ENCODE measurements at places on chromosomes 5 and 9.

- no peak for DNase-seq
These were observed 218.1 kb upstream of the DMRTA1 start for GRCh38 chr9:22228542-22228941.

- DNase-seq, result no peak
These were observed 30.2 kb downstream of the TGFBI start for GRCh38 chr5:136058972-136059354.

DNA sequence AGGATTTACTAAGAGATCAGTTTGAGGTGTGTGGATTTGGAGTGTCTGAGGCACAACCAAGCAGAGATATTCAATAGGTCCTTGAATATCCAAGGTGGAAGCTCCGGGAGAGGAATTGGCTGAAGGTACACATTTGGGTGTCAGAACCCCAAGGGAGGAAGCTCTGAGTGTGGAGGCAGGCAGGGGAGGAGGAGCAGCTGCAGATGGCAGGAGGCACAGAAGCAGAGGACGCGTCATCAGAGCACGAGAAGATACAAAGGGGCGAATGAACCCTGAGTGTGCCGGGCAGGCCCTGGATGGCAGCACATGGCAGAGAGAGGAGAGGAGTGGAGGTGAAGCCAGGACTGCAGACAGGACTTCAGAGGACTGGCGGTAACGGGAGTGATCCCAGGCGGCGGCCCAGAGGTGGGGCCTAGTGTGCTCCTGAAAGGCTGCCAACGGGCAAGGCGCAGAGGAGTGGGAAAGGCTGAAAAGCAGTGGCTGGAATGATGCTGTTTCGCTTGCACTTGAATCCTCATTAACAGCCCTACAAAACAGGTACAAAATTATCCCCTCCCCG is 179.8 kb downstream of the FANCC start:
- DNase-seq, result peak; percentile 73

DNA sequence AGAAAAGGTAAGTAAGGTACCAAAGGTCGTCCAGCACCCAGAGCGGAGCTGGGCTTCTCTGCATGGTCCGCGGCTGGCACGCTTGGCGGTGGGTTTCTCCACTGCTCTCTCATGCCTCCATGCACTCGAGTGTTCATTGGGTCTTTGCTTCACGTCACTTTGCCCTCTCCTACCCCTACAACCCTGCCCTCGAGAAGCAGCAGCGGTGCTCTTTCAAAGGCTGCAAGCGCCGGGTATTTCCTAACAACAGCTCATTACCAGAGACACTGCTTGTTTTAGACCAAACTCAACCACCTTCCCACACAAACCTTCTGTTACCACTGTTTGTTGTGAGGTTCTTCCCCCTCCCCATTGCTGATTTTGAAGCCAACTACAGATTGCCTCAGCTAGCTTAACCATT is 21.5 kb upstream of the ZBTB34 start:
- DNase-seq, result no peak

DNA sequence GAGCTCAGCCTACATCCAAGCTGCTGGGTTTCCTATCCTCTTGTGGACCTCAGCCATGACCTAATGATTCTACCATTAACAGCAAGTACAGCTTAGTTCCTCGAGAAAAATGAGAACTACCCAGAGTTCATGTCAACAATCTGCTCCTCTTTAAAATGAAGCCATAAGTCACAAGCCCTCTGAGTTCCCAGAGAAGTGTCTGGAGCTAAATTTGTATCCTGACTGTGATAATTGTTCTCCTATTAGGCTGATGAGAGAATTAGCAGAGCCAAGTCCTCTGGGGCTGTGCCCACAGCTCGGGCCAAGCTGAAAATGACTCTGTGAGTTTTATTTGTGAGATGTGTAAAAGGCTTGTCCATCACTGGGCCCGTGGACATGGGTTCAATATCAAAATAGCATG is 145.1 kb upstream of the SMIM23 start:
- no peak for DNase-seq

- DNase-seq, result no peak
These were observed 276.1 kb downstream of the PLK2 start for GRCh38 chr5:58183786-58184085.

DNA sequence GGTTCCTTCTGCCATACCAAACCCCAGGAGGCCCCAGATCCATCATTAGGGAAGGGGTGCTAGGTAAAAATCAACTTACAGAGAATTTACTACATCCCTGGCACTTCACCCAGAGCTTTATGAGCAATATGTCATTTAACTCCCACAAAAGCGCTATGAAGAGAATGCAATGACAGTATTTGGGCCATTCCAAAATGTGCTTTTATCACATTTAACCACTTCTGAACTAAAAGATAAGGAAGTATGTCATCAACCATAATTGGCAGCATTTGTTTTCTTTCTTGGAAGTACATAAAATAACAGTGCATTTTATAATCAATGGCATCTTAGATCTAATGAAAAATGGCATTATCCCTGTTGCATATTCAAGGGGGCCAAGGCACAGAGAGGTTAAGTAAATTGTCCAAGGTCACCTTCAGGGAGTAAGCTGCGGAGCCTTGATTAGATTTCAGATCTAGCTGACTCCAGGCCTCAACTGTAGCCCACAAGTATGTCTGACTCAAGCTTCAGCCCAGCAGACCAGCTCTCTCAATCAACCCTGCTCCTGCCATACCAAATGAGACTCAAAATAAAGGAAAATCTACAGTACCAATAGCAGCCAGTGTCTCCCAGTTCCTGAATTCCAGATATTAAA is 16.5 kb downstream of the SH3TC2 start:
- DNase-seq, result no peak

DNA sequence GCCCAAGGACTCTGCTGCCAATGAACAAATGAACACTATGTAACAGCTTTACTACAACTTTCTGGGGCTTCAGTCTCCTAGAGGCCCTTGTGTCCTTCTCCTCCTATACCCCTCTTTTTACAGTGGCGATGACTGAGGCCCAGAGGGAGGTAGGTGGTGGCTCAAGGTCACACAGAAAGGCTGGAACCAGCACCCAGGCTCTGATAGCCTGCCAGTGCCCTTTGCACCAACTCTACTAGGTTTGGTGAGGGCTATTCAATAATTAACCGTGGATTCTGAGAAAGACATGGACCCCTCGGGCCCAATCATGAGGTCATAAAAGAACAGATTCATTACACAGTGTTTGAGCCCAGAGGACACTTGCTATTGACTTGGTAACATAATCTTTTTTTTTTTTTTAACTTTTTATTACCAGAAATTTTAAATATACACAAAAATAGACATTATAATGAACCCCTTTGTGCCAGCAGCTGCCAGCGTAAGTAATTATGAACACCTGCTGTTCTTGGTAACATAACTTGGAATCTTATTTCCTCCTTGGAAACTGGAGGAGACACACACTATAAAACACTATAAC is 6.1 kb upstream of the ALDH1B1 start:
- DNase-seq, result peak; percentile 78

DNA sequence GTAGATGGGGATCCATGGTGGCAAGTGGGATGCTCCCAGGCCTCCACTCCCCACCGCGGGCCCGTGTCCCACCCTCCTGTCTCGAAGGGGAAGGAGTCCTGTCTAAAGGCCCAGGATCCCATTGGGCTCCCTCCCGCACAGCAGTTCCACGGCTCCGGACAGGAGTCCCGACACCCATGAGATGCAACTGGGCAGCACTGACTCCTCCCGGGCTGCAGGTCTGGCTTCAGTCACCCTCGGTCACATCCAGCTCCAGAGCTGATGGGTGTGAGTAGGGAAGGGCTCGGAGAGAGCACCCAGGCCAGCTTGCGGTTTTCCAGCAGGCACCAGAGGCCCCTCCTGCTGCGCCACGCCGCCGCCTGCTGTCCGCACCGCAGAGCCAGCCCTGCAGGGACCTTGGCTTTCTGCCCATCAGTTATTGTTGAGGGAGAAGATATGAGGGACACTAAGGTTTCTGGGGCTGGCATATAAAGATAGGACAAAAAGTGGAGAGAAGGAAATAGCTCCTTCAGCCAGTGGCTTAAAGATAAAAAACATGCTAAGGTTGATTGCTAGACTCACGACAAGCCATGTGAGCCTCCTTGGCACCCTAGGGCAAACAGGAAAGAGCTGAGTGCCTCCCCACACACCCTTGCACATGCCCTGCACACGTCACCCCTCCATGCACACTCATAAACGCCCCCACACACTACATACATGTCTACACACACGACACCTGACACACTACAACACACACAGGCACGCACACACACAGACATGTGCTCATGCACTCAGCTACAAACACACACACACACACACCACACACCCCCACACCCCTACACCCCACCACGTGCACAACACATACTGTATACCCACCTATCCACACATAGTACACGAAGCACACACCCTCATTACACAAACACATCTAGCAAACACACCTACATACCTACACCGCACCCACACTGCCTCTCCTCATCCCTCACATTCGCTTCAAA is 79.0 kb downstream of the AK8 start:
- no peak for DNase-seq

GRCh38 chr5:167653645-167654106 is 637.8 kb upstream of the WWC1 start:
- no peak for DNase-seq

- DNase-seq, result no peak
These were observed 18.0 kb downstream of the AQP3 start for GRCh38 chr9:33429256-33429985.

DNA sequence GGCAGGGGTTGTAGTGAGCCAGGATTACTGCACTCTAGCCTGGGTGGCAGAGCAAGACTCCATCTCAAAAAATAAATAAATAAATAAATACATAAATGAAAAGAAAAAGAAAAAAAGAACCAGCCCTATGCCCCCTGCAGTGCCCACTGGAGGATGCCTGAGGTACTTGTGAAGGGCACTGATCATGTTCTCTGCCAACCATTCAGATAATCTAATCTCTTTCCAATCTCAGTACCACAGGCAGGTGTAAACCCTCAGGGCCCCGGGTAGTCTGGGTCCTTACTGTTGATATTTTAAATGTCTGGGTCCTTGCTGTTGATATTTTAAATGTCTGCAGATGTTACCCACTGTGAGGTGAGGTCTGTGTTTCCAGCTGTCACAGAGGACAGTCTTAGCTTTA is 321.8 kb upstream of the ADCY2 start:
- DNase-seq, result no peak

DNA sequence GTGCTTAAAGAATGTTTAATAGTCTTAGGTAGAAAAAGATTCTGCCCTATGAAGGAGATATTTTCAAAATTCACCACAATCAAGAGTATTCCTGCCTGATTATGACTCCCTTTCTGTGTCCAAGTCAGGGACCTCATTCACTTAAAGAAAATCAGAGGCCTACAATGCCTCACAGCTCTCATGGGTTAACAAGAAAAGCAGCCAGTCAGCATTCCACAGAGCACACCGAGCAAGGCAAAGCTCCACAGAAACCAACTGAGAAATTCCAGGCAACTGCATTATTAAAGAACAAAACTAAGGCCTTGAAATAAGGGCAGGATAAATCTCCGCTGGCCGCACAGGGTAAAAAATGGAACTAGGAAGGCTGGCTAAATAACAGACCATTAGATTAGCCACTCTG is 161.1 kb downstream of the TARS1 start:
- no peak for DNase-seq

DNA sequence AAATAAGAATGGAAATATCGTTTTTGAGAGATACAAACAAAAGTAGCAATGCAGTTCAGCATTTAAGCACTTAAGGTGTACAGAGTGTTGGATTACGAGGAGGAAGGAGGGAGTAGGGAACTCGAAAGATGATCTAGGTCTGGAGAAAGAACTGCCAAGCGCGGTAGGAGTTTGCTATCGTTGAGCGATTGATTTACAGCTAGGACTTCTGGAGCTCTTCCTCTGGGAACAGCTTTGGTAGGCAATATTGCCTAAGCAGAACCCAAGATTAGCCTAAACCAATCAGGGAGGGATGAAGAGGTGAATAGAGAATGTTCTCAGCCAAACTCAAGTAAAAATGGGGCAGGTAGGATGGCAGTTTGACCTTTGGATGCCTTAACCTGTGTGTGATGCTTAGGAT is 965 bp downstream of the CLTA start:
- DNase-seq, result no peak

DNA sequence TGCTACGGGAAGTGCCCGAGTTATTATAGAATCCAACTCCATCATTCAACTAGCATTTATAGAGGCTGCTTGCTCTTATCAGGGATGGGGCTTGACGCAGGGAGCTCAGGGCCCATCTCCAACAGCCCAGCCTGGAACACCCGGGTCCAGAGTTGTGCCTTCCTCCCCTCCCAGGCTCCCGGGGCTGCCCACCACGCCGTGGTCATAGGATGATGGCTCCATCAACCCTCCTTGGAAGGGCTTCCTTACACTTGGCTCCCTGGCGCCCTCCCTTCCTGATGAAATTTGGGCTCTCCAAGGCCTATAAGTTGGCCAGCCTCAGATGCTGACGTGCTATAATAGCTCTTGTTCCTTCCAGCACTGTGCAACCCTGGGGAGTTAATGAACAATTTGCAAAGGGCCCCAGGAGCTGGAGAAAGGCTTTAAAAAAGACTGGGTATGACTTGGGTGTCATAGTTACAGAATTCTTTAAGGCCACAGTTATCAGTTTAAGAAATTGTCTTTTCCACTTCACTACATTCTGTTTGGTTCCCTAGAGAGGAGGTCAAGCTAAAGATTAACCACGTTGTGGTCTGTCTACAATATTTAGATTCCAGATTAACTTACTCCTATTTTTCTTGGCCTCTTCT is 42.5 kb upstream of the GADD45G start:
- DNase-seq, result no peak

DNA sequence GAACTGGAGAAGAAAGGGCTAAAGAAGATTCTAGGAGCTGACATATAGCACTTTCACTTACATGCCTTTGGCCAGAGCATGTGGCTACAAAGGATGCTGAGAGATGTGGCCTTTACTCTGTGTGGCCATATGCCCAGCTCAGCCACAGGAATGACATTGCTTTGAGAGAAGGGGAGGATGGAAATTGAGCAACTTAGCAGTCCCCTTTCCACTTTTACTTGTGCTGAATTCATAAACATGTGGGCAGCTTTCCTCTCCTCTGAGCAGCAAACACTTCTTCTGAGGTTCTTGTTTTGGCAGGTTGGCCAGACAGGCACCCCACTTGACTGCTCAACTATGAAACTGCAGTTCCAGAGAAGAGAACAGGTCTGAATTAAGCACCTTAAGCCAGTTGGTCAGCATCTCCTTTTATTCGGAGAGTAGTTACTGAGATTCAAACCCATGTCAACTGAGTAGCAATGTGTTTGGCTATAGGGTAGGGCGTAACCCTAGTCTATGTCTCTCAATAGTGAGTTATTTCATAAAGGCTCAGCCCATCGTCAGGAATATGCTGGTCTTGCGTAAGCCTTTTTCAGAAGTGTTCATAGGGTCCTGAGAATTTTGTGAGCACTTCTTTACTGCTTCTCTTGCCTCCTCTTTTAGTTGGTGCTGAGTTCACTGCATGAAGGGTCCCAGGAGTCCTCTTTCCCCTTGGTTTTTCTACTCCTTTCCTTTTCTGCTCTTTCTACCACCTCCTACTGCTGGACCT is 134.5 kb downstream of the PALM2AKAP2 start:
- DNase-seq, result no peak

- no peak for DNase-seq
These were observed 149.8 kb downstream of the NR2F1-AS1 start for GRCh38 chr5:93431250-93431649.

All from right lobe of liver (tissue), 6 donors.